Hematopoietic multipotent progenitor cell (in vitro differentiated cells): ENCODE measurements at places on chromosomes 1 and 21.

- DNase-seq: peak; percentile 15
Measured at GRCh38 chr1:213277036-213277435, 226.0 kb downstream of the RPS6KC1 start.

DNA sequence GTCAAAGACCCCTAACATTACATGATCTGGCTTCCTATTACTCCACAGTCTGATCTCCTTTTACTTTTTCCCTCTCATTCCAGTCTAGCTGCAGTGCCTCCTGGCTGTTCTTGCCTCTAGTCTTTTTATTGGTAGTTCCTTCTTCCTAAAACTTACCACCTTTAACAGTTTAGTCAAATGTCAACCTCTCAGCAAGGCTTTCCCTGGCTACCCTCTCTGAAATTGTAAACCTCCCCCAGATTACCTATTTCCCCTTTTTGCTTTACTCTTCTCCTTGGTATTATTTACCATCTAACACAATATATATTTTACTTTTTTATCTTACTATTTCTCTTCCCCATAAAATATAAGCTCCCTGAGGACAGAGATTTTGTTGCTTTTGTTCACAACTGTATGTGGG lies 129.6 kb downstream of the CLEC20A start:
- DNase-seq: no peak

DNA sequence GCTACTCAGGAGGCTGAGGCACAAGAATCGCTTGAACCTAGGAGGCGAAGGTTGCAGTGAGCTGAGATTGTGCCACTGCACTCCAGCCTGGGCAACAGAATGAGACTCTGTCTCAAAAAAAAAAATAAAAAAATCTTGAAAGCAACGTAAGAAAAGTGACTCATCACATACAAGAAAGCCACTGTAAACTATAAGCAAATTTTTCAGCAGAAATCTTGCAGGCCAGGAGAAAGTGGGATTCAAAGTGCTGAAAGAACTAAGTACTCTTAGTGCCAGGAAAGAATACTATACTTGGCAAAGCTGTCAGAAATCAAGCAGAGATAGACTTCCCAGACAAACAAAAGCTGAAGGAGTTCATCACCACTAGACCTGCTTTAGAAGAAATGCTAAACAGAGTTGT lies 4.4 kb upstream of the HMGN1 start:
- DNase-seq: no peak

- DNase-seq: no peak
Measured at GRCh38 chr1:207282058-207282457, 39.4 kb upstream of the CD55 start.

GRCh38 chr1:242454262-242455051 lies 70.0 kb downstream of the PLD5 start:
- DNase-seq: peak; percentile 9

DNA sequence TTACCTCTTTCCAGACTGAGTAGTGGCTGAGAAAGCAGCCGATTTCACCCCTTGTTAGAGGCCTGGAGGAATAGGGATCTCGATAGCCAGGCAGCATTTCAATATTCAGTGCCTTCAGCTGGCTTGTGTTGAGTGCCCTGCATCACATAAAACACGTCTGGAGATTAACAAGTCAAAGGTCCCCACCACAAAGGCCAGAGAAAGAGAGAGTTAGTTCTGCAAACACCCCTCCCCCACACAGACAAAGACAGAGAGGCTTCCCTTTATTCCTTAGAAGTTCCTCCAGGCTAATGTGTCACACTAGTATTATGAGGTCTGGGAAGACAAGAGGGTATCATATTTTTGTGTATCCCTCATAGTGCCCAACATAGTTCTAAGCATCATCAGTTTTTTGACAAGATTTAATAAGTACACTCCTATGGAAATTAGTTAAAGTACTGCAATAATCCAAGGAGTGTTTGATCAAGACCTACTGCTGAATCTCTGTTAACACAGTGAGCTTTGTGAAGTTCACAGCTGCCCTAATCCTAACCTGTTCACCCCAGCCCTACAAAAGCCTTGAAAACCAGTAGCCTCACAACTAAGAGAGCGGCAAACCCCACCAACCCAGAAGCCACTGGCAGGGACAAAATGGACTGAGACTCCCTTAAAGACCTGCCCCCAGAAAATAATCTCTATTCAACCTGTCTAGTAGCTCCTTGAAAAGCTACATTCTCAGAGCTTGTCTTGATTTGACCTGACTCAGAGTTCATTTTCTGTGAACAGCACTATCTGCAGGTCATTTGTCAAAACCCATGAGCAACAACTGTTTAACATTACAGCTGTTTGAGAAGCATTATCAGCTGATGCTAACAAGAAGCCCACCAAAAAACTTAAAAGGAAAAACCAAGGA lies 91.9 kb downstream of the COLGALT2 start:
- DNase-seq: no peak

GRCh38 chr21:45049714-45050344 lies 24.6 kb upstream of the ADARB1 start:
- no peak for DNase-seq

GRCh38 chr1:171357179-171357578 lies 43.2 kb downstream of the FMO4 start:
- no peak for DNase-seq

DNA sequence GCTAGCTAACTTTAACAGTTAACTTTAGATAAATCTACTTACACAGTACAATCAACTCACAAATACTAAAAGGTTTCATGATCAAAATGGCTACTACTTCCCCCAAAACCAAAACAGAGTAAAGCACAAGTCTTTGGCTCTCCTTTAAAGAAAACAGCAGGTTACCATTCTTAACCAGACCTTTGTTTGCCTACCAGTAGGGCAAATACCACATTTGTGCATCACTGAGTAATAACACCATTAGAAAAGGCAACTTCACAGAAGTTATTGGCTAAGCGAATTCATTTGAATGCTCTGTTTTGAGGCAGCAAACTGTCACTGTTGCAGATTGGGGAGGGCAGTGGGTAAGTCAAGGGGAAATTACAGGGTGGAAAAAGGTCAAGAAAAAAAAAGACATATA lies 17.3 kb upstream of the SERPINC1 start:
- no peak for DNase-seq

- no peak for DNase-seq
Measured at GRCh38 chr1:78079580-78079979, 33.8 kb downstream of the GIPC2 start.

GRCh38 chr1:172351346-172351745 lies 69.1 kb upstream of the C1orf105 start:
- DNase-seq: no peak

DNA sequence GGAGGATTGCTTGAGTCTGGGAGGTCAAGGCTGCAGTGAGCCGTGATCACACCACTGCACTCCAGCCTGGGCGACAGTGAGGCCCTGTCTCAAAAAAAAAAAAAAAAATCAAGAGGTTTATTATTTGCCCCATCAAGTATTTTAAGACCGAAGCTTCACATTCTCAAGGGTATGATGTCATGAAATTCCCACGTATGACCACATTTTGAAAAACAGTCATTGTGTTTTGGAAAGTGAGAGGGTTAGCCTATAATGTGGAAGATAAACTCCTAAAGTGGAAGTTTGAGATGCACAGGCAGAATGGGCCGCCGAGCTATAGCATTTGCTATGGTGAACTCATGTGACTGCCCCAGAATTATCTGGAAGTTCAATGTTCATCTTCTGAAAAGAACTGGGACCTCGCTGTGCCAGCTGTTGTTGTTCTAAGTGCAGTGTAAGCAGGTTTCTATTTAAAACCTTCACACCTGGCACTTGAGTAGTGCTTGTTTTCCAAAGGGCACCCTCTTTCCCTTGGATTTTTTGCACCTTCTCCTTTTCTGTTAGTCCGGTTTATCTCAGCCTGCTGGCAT lies 96.9 kb upstream of the SLC25A33 start:
- no peak for DNase-seq

- no peak for DNase-seq
Measured at GRCh38 chr1:13941315-13941714, 241.3 kb downstream of the PRDM2 start.

DNA sequence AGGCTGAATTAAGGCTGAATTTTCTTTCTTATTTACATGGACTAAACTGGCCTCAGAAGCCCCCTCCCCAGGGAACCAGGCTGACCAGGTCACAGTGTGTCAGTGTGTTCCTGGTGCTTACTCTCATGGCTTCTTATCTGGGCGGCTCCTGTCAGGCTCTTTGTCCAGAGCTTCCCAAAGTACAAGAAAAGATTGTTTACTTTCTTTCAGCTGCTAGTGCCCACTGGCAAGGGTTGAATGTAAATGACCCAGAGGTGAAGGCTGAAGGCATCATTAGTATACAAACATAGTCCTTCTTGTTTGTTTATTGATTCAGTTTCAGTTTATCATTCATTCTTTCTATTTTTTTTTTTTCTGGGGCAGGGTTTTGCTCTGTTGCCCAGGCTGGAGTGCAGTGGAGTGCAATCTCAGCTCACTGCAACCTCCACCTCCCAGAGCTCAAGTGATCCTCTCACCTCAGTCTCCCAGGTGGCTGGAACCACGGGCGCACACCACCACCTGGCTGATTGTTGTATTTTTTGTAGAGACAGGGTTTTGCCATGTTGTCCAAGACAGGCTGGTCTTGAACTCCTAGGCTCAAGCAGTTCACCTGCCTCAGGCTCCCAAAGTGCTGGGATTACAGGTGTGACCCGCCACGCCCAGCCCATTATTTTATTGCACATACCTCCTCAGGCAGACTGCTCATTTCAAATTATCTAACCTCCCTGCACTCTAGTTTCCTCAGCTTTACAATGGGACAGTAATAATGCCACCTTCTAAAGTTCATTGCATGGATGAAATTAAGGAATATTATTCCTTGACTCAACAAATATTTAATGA lies 9.8 kb upstream of the KDM4A start:
- no peak for DNase-seq

GRCh38 chr1:214028649-214029406 lies 41.1 kb downstream of the PROX1 start:
- no peak for DNase-seq

DNA sequence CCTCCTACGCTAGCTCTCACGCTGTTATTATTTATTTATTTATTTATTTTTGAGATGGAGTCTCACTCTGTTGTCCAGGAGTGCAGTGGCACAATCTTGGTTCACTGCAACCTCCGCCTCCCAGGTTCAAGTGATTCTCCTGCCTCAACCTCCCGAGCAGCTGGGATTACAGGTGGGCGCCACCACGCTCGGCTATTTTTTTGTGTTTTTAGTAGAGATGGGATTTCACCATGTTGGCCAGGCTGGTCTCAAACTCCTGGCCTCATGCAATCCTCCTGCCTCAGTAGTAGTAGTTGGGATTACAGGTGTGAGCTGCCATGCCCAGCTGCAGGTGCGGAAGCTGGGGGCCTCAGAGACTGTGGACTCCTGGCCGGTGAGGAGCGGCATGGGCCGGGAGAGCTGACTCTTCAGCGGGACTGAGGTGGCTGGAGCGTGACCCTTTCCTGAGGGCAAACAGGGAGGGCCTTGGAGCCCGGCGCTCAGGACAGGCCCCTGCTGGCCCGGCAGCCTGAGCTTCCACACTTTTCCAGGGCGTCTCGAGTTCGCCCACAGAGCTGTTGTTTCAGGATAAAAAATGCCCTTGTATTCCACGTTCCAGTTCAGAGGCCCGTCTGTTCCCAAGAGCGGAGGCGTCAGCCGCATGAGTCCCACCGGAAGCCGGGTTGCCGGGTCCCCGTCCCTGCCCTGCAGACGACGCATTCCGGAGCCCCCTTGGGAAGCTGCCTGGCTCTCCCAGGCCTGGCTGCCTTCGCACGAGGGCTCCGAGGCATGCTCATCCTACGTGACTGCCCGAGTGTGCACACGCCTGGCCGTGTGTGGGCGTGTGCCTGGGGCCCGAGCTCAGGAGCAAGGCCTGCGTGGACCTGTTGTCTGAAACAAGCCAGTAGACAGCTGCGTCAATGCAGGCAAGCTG lies 126.2 kb downstream of the SIK1 start:
- no peak for DNase-seq

DNA sequence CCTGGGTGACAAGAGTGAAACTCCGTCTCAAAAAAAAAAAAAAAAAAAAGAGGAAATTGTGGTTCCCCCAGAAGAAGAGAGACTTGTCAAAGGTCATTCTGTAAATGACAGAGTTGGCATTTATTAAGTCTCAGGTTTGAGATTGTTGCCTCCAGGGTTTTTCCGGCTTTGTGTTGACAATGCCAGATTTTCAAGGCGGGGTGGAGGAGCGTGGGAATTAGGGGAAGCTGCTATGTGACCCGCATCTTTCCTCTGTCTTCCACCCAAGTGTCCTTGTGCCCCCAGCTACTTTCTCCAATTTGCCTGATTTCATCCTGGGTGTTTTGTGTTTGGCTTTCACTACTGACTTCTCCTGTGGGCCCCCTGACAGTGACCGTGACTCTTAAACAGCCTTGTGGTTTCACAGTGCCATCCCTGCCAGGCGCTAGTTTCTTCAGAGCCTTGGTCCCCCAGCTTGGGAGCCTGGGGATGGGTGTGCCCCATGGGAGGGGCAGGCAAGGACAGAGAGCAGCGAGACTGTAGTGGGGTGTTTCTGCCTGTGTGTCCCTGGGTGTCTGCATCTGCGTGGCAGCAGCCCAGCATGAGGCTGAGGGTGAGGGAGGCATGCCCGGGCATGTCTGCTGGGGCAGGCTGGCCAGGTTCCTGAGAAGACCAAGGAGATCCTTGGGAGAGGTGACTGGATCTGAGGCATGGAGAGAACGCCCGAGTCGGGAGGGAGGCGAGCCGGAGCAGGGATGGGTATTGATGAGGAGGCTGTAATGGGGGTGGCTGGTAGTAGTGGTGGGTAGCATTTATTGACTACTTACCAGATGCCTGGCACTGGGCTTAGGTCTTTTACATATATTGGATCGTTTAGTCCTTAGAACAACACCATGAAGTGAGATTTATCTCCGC lies 46.3 kb downstream of the IER5 start:
- peak; percentile 48 for DNase-seq

DNA sequence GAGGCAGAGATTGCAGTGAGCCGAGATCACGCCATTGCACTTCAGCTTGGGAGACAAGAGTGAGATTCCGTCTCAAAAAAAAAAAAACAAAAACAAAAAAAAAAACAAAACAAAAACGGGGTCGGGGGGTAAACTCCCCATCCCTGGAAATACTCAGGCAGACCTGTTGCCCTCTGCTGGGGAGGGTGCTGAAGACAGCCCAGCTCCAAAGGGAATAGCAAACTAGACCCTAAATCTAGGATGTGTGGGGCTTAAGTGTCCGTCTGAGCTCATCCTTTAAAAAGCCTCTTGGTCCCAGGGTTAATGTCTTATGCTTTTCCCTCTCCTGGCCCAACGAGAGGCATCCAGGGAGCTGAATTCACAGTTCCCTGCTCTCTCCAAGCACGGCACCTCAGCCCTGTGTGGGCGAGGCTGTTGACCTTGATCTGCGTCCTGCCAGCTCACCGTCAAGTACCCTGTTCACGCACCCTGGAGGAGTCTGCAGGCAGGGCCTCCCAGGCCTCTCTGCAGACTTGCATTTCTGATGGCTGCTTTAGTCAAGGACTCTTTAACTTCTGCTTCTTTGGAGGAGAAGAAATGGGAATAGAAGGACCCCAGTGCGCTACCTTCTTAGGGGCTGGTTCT lies 22.3 kb downstream of the KCND3 start:
- no peak for DNase-seq

- DNase-seq: no peak
Measured at GRCh38 chr1:228344631-228345072, 62.0 kb downstream of the TRIM11 start.

- no peak for DNase-seq
Measured at GRCh38 chr1:48499211-48499735, 27.3 kb upstream of the SPATA6 start.

- DNase-seq: no peak
Measured at GRCh38 chr1:207818971-207819451, 67.2 kb downstream of the CD46 start.
